ENCODE measurements at places on chromosomes 3 and 15.

GRCh38 chr3:51375136-51375535 is 10.0 kb upstream of the MANF start:
- DNase-seq = no peak

DNA sequence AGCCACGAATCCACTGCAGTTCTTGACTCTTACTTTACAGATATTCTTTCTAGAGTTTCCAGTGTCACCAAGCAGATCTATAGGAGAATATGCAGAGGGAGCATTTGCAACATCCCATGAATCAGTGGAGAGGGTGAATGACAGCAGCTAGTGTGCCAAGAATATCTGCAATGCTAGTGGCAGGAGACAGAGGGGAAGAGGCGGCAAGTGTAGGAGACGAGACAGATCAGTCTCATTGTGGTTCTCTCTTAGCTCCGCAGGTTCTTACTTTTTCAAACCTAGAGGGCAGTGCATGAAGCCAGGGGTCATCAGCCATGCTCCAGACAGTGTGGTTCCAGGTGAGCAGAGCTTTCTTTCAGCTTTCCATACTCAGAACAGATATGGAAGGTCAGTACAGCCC is 744 bp downstream of the ZNF619 start:
- peak; percentile 6 for DNase-seq

DNA sequence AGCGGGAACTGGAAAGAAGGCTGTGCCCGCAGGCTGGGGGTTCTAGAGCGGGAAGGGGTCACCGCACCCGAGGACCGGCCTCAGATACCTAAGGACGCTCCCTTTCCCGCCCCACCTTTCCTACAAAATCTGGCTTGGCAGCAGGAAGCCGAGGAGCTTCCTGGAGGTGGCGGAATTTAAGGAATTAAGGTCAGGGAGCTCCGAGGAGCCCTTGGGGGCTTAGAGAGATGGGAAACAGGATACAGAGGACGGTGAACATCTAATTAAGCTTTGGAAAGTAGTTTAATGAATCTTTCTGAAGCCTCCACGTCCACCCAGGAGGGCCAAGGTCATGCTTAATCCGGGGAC is 507 bp upstream of the AP3B2 start:
- no peak for DNase-seq

DNA sequence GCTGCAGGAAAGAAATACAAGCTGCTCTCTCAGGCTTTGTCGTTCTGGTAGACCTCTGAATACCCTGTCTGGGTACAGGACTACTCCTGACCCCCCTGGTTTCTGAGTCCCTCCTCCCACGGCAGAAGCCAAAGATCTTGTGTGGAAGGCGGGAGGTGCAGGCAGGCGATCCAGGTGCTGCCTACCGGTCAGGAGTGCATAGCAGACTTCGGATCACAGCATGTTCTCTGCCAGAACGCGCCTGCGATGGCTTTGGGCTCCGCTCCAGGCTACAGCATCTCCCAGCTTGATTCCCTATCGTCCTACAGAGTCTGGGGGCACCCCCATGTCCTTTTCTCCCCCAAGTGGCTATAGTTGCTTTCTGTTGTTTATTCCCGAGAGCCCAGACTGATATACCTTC is 2.5 kb upstream of the CFAP100 start:
- no peak for DNase-seq

GRCh38 chr3:13002398-13003124 is 70.7 kb downstream of the IQSEC1 start:
- DNase-seq = no peak

DNA sequence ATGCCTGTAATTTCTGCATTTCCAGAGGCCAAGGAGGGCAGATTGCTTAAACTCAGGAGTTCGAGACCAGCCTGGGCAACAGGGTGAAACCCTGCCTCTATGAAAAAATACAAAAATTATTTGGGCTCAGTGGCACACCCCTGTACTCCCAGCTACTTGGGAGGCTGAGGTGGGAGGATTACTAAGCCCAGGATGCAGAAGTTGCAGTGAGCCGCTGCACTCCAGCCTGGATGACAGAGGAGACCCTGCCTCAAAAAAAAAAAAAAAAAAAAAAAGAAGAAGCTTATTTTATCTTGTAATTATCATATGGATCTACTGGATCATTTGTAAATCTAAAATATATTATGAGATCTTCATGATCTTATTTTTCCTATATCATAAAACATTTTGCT is 84.1 kb downstream of the PPCDC start:
- DNase-seq = no peak

- no peak for DNase-seq
Observed at GRCh38 chr3:98188545-98188944, 22.0 kb downstream of the OR5H15 start.

GRCh38 chr15:90650117-90650955 is 66.8 kb upstream of the BLM start:
- peak; percentile 74 for DNase-seq

DNA sequence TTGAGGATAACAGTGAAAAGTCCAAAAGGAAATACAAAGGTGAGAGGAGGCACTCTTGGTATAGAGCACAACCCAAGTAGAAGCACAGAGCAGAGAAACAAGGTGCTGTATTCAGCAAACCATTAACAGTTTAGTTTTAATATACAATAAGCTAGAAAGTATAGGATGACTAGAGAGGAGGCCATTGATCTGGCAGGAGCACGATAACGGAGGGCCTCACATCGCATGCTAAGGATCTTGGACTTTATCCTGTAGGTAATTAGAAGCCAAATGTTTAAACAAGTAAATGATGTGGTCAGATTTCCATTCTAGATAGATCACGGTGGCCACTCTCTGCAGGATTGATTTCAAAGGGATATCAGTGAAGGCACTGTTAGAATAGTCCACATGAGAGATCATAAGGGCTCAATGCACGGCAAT is 935.0 kb downstream of the ROBO1 start:
- no peak for DNase-seq

DNA sequence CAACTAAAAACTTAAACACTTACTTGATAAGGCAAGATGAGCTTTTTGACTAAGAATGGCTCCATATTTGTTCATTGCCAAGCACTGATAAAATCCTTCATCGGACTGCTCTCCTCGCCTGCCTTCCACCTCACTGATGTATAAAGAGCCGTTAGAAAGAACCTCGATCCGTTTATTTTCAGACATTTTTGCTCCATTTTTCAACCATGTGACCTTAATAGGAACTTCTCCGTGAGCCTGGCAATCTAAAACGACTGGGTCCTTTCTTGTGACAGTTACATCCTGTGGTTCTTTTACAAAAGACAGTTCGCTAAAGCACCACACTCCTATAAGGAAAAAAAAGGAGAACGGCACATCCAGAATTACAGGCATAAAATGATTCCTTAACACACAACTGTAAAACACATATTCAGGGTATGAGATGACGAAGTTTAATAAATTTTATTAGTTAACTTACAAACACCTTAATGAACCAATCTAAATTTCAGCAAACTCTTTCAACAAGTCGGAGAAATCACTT is 2.5 kb downstream of the PRTG start:
- no peak for DNase-seq

DNA sequence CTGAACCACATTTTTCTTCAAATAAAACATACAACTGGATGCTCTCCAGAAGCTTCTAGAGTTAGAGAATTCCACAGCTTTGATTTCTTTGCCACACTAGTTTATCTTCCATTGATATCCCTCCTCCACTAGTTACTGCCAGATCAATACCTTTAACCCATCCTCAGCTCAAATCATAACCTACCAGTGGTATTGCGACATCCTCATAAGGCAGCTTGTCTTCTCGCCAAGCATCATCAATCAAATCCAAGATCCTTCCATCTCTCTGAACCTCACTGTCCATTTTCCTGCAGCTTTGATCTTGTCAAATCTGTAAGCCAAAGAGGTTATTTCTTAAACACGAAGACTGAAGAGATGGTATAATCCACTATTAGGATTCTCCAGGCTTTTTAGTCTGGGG is 3.2 kb downstream of the ANAPC13 start:
- DNase-seq = no peak

DNA sequence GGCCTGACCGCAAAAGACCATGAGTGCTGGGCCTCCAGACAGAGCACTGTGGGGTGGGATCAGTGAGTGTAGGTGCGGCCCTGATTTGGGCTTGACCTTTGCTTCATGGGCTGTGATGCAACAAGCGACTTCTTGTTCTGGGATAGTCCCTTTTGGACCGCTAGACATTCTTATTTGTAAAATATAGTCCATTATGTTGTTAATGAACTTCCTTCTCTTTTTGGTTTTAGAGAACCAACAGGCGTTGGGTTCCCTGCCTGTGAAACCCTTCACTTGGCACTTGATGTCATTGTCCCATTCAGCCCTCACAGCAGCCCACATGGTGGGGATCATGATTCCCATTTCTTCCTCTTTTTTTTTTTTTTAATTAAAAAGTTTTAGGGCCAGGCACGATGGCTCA is 15.8 kb upstream of the TRH start:
- DNase-seq = no peak

DNA sequence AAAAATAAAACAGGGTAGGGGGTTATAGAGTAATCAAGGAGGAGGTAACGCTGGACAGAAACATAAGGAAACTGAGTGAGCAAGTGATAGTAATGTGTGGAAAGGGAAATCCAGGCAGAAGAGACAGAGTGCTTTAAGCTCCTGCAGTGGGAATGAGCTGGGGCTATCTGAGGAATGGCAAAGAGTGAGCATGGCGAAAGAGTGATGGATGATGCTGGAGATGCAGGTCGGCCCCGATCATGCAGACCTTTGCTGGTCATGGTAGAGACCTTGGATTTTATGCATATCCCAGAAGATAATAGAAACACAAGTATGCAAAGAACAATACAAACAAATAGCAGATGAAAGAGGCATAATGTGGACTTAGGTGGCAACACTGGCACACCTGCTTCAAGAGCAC is 26.0 kb upstream of the ACAP2 start:
- no peak for DNase-seq

GRCh38 chr3:9119331-9119730 is 130.1 kb downstream of the SRGAP3 start:
- no peak for DNase-seq

- no peak for DNase-seq
Observed at GRCh38 chr3:38382506-38383080, 36.0 kb downstream of the XYLB start.

DNA sequence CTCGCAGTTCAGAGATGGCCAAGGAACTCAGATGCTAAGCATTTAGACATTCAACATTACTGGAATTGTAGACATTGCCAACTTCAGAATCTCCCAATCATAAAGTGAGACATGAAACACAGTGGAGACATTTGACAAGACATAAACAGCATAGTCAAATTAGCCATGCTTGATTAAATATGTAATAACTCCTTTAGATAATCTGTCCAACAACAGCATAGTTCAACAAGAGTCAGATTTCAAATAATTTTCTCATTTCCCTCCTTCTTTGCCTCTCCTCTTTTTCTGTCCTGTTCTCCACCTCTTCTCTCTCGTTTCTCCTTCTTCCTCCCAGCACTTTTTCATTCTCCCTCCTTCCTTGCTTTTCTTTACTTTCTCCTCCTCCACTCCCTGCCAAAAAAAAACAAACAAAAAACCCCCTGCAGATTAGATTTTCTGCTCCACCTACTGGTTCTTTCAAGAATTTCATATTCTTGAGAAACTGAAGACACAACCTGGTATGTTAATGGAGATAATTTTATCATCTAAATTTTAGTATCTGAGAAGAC is 20.2 kb downstream of the CPOX start:
- peak; percentile 36 for DNase-seq

DNA sequence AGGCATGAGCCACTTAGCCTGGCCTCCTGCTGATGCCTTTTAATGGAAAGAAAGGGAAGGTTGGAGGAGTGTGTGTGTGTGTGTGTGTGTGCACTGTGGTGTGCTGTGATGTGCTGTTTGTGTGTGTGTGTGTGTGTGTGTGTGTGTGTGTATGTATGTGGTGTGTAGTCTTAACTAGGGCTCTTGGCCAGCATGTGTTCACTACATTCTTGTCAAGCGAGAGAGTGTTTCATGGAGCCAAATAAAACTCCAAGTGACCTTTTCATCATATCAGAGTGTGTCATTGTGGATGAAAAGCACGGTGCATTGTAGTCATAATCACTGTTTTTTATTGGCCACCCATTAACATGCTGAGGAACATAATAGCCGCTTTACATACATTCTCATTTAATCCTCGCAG is 30.8 kb upstream of the BHLHE40 start:
- DNase-seq = peak; percentile 53

- peak; percentile 72 for DNase-seq
Observed at GRCh38 chr3:159928071-159928491, 60.6 kb upstream of the IL12A start.

GRCh38 chr3:90044084-90044816 is 936.8 kb downstream of the EPHA3 start:
- DNase-seq = no peak

GRCh38 chr3:58260261-58260731 is 22.7 kb downstream of the ABHD6 start:
- peak; percentile 90 for DNase-seq

- no peak for DNase-seq
Observed at GRCh38 chr3:39099738-39100499, 7.5 kb downstream of the GORASP1 start.

GRCh38 chr15:71802770-71803169 is 7.6 kb upstream of the NR2E3 start:
- no peak for DNase-seq

DNA sequence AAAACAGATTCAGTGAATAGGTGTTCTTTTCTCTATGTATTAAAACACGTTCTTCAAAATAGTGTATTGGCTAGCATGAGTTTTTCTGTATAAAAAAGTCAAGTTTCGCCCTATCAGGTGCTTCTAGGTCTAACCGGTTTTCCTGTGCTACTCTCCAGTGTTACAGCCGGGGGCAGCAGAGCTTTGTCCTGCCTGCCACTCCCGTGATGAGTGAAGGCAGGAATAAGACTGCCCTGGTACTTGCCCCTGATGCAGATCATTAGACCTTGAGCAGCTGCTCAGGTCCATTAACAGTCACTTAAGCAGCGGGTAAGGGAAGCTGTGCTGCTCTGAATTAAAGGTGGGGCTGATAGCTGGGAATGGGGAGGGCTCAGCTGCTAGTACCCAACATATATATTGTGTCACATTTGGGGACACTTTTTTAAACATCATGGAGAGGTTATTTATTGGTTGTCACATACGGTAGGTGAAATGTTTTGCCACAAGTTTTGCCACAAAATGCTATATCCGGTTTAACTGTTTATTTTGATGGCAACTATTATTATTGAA is 1.3 kb upstream of the UNC13C start:
- DNase-seq = no peak
